ENCODE measurements at places on chromosomes 12 and 14.

DNA sequence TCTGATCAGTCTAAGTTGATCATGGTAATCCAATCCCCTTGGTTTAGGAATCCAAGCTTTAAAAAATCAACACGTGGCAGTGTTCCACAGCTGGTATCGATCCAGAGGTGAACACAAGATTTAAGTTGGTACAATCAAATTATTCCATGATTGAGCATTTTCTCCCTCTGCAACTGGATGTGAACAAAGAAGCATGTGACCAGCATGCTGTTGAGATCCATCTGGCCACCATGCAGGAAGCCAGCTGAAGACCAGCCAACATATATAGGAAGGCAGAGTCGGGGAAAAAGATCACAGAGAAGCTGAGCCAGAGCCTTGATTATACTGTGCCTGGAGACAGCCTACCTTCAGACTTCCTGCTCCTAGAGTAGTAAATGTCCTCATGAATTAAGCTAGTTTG is 158.3 kb downstream of the SEC23A start:
- no peak for DNase-seq

- no peak for DNase-seq
These were observed 11.6 kb downstream of the DEGS2 start for GRCh38 chr14:100147691-100148464.

- DNase-seq: no peak
These were observed at the start of gene KRT6B for GRCh38 chr12:52452101-52452500. Gene KRT6B, minus strand, starts transcription at chr12:52452146. Its CDS starts 68 bp downstream, at chr12:52452078.

GRCh38 chr12:47343684-47344567 is 264.2 kb upstream of the AMIGO2 start:
- DNase-seq: no peak

GRCh38 chr14:95533391-95533821 is 1.4 kb upstream of the GLRX5 start:
- peak; percentile 44 for DNase-seq

DNA sequence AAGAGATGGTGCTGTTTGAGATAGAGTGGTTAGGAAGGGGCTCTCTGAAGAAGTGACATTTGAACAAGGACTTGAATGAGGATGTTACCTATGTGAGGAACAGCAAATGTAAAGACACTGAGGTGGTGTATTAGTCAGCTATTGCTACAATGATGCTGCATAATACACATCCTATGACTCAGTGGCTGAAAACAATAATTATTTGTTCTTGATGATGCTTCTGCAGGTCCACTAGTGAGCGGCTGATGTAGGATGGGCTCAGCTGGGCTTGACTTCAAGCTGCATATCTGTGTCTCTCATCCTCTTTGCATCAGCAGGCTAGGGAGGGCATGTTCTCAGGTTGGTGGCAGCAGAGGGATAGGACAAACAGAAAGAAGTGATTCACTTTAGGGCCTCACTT is 21.4 kb upstream of the CLMN start:
- DNase-seq: no peak

- no peak for DNase-seq
These were observed 129.8 kb downstream of the PIK3C2G start for GRCh38 chr12:18391151-18391550.

- no peak for DNase-seq
These were observed 324.8 kb downstream of the C12orf50 start for GRCh38 chr12:87704374-87704773.

- DNase-seq: no peak
These were observed 7.9 kb upstream of the TMBIM6 start for GRCh38 chr12:49733219-49734017.

- DNase-seq: no peak
These were observed 160.8 kb upstream of the KRR1 start for GRCh38 chr12:75672200-75672599.

DNA sequence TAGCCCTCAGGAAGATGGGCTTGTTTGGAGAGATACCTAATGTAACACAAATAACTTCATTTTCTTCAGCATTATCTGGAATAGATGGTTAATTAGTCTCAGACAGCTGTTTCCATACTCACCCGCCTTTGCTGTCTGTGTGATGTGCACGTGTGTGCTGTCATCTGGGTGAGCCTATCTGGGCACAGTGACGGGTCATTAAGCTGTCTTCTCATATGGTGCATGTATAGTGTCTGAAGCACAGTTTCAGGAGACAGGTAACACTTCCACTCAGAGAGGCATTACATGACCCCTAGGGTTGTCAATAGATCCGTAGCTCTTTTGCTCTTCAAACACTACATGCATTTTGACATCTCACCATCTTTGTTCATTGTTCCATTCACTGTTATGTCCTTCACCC is 493.3 kb downstream of the APAF1 start:
- no peak for DNase-seq

GRCh38 chr14:54370323-54371198 is 26.2 kb upstream of the CDKN3 start:
- no peak for DNase-seq
